AG09319 (cell line): ENCODE measurements at places on chromosomes 16 and 17.

DNA sequence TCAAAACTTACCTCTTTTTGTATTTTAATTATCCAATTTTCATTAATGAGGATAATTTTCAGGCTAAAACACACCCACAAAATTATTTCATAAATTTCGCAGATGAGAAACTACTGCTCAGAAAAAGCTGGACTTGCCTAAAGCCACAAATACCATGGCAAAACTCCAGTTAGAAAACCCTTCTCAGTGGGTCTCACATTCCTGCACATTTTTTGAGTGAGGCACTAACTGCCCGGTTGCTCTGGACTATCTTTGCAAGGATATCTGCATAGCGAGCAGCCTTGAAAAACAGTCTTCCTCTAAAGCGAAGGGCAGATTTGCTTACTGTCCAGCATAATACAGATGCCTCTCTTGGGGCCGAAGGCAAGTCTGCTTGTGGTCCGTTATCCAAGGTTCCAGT is 9.8 kb downstream of the MPHOSPH6 start:
- DNase-seq: no peak

DNA sequence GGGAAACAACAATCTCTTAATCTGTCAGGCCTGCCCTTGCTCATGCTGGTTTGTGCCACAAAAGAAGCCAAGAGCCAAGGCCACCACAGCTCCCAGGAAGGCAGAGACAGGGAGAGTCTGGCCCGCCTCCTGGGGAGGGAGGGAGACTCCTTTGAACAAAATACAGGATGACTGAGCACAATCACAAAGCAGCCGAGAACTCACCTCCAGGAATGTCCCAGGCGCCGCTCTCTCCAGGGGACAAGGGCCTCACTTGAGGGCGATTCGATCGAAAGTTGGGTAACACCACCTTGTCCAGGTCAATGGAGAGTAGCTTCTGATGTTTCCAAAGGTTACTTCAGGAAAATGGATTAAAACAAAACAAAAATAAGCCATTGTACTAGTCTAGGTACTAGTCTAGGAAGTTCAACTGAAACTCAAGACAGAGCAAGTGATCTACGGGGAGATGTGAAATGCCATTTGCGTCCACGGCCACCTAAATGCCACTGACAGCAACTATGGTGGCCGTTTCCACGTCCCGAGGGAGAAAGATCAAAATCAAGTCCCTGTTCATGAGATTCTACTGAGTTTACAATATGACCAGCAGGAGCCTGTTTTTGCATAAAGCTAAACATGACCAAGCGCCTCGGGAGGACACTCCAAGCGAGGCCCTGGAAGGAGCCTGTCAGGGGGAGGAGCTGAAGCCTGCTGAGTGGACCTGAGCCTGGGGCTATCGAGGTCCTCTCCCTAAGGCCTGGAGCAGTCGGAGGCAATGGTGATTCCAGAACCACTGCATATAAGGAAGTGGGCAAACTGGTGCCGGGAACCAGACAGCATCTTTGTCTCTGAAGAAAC is 13.4 kb upstream of the SLC38A8 start:
- no peak for DNase-seq

DNA sequence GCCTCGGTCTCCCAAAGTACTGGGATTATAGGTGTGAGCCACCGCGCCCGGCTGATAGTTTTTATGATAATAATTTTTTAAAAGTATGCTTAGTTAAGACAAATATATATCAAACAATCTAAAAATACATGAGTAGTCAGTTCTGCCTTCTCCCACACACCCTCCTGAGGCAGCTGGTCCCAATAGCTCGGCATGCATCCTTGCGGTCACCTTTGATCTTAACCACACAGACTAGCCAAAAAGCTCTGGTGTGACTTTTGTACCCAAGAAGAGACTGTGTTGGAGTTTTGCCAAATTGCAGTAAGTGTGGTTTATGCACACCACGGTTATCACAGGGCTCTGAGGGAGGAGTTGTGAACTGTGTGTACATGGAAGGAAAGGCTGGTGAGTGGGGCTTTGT is 25.6 kb downstream of the ATP6V0A1 start:
- no peak for DNase-seq

- DNase-seq: no peak
Measured at GRCh38 chr17:77472468-77473310, 331.9 kb downstream of the SEC14L1 start.

- no peak for DNase-seq
Measured at GRCh38 chr16:87821376-87822107, 47.8 kb downstream of the SLC7A5 start.

- DNase-seq: peak; percentile 42
Measured at GRCh38 chr16:80171746-80172145, 369.0 kb upstream of the DYNLRB2 start.

DNA sequence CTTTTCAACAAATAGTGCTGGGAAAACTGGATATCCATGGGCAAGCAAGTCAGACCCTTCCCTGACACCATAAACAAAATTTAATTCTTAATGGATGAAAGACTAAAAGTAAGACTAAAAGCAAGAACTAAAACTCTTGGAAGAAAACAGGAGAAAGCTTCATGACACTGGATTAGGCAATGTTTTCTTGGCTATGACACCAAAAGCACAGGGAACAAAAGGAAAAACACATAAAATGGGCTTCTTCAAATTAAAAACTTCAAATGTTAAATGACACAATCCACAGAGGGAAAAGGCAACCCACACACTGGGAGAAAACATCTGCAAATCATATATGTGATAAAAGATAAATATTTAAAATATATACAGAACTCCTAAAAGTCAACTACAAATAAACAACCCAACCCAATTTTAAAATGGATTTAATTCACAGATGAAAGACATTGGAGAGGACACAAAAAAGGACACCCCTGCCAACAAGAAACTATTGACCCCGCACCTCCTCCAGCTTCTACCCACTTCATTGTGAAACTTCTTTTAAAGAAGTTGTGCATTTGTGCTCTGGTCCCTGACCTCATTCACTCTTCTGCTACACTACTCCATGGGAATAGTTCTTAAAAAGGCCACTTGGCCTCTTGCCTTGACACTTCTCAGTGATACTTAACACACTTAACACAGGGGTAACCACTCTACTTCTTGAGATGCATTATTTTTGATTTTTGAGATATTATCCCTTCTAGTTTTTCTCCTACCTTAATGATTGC is 80.3 kb downstream of the TRIM37 start:
- no peak for DNase-seq

GRCh38 chr17:17691468-17692263 is 10.4 kb downstream of the RAI1 start:
- DNase-seq: no peak

DNA sequence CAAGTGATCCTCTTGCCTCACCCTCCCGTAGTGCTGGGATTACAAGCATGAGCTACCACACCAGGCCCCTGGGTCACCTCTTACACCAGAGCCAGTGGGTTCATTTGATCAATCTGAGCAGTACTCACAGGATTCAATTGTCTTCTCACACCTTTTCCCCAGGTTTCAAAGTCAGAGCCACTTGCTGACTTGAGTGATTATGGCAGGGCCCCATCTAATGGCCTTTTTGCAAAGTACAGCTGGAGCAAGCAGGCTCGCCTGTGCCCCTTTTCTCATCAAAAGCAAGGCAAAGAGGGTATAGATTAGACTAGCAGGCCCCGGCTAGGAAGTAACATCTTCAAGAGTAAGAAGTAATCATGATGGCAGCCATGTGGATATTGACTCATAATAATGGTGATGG is 114.8 kb upstream of the NOL11 start:
- no peak for DNase-seq

GRCh38 chr17:7887038-7887481 is 1.5 kb upstream of the CHD3 start:
- no peak for DNase-seq

- no peak for DNase-seq
Measured at GRCh38 chr17:15966183-15966878, 21.4 kb downstream of the ADORA2B start.

DNA sequence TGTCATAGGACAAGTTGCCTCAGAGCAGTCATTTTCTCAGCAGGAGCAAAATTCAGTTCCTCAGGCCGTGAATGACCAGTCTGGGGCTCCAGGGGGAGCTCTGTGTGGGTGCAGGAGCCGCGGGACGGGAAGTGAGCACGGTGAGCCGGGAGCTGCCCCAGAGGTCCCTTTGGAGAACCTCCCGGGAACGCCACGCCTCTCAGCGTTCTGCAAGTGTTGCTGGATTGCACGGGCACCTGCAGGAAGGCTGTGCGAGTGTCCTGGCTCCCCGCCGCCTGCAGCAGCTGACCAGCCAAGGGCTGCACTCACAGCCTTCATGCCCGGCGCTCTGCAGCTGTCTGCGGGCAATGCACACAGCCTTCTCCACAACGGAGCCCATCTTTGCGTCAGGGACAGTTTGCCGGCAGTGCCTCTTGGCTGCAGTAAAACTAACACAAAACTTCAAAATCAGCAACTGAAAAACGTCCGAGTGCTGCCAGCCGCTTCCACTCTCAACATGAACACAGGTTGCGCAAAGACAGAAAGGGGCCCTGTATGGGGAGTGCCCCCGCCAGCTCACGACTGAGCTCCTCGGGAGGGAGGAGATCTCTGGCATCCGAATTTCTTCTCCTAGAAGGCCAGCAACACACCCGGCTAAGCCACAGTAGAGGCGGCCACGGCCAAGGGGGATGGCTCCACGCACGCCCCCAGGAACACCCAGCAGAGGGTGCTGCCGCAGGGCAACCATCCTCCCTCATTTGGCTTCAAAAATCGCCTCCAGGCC is 16.0 kb downstream of the NDUFAF8 start:
- peak; percentile 43 for DNase-seq

- DNase-seq: peak; percentile 75
Measured at GRCh38 chr17:17496189-17497064, at the start of gene RASD1. RASD1 (minus strand) TSS chr17:17496395; CDS start chr17:17496181, 214 bp downstream.

DNA sequence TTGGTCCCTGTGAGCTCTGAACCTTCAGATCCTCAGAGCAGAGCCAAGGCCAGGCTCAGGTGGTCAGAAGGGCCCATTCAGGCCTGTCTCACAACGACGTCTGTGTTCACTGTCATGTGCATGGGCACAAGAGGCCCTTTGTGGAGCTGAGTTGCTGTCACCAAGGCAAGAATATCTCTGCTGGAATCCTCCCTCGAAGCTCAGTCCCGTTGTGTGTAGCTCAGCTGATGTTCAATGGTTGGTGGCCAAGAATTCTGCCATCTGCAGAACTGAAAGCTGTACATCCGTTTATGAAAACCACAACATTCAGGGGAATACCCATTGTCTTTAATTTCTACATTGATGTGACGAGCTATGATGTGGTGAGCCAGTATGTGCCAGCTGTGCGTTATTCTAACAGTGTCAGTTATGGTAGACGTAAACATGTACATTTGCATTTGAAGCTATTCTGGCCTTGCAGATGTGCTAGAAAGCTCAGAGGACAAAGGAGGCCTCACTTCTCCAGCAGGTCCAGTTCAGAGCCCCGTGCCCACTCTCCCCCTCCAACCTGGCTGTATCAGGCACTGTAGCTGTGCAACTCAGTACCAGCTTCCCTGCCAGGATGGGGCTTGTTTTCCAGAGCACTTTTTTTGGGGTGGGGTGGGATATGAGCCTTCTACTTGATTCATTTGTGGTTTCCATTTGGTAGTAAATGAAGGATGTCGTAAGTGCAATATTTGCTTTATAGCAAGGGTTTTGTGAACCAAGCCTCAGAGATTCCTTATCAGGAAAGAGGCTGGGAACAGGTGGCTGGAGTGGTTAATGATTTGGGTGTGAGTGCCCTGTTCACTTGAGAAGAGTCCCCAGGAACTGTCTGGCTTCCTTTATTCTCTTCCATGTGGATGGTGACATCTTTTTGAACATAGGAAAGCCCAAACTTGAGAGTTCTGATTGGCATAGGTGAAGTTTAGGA is 56.1 kb downstream of the B9D1 start:
- no peak for DNase-seq

- DNase-seq: no peak
Measured at GRCh38 chr16:69201787-69202186, 14.8 kb downstream of the SNTB2 start.

DNA sequence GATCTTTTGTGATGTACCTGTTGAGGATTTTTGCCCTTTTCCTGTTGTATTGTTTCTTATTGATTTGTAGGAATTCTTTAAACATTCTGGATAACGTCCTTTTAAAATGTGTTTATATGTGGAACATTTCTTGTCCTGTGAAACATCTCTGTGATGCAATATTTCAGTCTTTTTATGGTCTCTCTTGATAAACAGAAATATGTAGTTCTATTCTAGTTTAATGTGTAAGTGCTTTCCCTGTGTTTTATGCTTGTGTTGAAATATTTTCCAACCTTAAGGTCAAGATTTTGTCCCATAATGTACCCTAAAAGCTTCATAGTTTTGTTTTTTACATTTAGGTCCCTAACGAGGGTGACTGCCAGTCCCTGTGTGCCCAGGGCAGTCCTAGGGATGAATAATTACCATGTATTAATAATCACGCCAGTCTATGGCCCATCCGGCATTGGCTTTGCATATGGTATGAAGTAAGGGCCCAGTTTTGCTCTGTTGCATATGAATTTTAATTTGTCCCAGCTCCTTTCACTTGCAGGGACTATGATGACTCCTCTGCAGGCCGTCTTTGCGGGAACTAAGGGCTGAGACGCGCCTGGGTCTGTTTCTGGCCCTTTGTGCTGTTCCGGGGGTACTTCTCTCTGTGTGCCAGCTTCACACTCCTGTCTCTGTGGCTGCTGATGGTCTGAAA is 44.2 kb downstream of the RPTOR start:
- no peak for DNase-seq

GRCh38 chr16:84768061-84768807 is 51.6 kb upstream of the CRISPLD2 start:
- DNase-seq: no peak

DNA sequence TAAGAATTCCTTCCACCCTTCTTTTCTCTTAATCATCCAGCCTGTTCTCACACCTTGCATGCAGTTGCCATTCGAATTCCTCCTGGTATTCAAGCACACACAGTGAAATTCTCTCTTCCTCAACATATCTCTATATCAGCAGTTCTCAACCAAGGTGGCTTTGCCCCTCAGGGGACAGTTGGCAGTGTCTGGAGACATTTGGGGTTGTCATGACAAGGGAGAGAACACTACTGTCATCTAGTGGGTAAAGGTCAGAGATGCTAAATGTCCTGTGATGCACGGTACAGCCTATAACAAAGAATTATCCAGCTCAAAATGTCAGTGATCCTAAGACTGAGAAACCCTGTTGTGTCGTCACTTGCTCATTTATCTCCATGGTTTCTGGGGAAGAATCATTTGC is 94.8 kb upstream of the CPHXL start:
- DNase-seq: no peak

GRCh38 chr16:75413951-75414350 is 19.4 kb downstream of the CFDP1 start:
- no peak for DNase-seq

- no peak for DNase-seq
Measured at GRCh38 chr17:39462631-39463375, 1.5 kb downstream of the CDK12 start.

GRCh38 chr17:13281626-13282025 is 263.8 kb upstream of the ELAC2 start:
- no peak for DNase-seq

DNA sequence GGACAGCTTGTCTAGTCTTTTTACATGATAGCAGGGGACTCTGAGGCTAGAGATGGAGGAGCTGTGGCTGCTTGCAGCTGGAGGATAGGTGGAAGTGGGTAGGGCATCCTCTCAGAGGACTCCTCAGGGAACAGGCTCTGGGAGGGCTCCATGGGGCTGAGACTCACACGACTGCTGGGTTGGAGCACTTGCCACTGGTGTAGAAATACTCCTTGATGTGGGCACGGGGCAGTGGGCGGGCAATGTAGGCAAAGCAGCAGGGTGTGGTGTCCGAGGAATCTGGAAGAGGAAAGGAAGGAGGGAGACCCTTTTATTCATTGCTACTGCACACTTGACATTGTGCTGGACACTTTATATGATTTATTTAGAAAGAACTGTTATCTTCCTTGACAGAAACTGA is 1.8 kb downstream of the CCL5 start:
- no peak for DNase-seq
